ENCODE measurements at places on chromosomes 5 and 9.

GRCh38 chr5:171311322-171312077 is 2.5 kb downstream of the TLX3 start:
- no peak for DNase-seq

- no peak for DNase-seq
These were observed 88.8 kb upstream of the EQTN start for GRCh38 chr9:27385606-27386322.

DNA sequence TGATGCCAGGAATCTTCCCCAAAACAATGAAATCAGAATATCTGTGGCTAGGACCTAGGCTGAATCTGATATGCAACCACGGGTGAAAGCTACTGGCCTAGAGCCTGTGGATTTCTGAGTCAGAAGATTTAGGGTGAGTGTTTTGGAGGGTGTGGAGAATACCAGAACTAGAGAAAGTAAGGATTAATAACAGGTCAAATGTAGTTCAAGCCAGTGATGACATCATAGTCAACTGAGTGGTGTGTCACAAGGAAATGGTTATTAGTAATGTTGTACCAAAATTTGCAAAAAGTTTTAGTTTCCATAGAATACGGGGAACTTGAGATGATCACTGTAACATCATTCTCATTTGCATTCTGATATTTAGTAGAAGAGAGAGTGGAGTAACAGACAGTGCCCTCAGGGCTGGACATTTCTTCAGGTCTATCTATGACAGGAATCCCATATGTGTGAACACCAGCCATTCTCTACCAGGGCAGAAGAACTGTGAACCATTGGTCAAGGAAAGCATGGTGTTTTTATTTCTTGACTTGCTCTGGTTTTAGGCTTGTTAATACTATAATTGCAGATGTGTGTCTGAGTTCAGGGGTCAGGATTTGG is 3.7 kb downstream of the GALNT12 start:
- DNase-seq: no peak

- no peak for DNase-seq
These were observed 106.3 kb upstream of the SSBP2 start for GRCh38 chr5:81856948-81857928.

DNA sequence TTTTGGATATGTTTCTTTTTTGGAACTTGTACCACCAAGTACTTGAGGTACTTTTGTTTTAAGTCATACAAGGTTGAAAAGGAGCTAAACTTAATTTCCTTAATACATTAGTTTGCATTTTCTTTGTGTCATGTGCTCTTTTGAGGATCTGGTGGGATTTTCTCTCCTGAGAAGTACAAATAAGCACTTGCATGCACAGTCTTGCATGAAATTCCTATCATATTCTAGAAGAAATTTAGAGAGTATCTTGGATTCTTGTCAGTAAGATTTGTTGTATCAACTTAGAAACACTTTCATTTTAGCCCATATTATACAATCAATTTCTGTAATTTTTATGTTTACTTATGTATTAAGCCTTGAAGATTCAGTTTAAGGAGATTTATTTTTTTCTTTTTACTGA is 64.9 kb downstream of the CCNH start:
- DNase-seq: no peak

- DNase-seq: no peak
These were observed 94.1 kb downstream of the GPR21 start for GRCh38 chr9:123127512-123128075.

GRCh38 chr5:169549453-169550100 is 34.0 kb upstream of the SPDL1 start:
- DNase-seq: no peak

- DNase-seq: no peak
These were observed 269.6 kb upstream of the KLF4 start for GRCh38 chr9:107759009-107759822.

DNA sequence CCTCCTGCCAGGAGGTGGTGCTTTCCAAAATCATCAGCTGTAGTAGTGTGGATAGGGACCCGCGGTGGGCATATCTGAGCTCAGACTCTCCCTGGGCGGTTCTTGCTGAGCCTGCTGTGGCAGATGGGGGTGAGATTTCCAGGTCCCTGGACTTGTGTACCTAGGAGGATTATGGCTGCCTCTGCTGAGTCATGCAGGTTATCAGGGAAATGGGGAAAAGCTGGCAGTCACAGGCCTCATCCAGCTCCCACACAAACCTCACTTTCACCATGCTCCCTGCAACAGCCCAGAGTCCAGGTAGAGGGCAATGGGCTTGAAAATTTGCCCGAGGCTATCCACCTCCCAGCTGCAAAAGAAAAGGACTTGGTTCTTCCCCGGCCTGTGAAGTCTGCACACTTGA is 23.4 kb upstream of the MAMDC2 start:
- DNase-seq: no peak

All from NT2/D1 (cell line).